ENCODE measurements at places on chromosomes 7 and 10.

GRCh38 chr10:75042292-75042974, 69.0 kb upstream of the SAMD8 start:
- DNase-seq: no peak
- H3K27ac ChIP-seq: no peak overlapping the region
- no peaks in the 10 kb centered on the region for H3K36me3 ChIP-seq
- no peak overlapping the region for H3K4me3 ChIP-seq

GRCh38 chr7:130882396-130882795, 148.4 kb upstream of the KLF14 start:
- H3K4me3 ChIP-seq: no peak overlapping the region
- H3K27me3 ChIP-seq: no peaks in the 10 kb centered on the region
- peaks cover 39% of the 10 kb centered on the region for H3K36me3 ChIP-seq
- no peak for DNase-seq

DNA sequence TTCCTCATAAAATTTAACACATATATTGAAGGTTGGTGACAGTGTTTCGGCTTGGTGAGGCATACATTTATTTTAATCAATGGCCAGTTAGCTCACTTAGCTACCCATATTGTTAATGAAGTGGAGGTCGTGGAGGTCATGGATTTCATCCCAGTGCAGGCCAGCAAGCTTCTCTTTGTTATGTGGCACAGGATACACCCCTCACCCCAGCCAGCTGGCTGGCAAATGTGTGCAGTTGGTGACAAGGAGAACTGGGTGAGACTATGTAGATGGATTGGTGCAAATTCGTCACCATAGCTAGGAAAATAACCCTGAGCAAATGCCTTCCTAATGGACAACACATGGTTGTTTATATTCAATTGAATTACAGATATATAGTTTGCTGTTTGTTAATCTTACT, 50.5 kb upstream of the FOXP2 start:
- no peak overlapping the region for H3K4me3 ChIP-seq
- H3K27me3 ChIP-seq: no peaks in the 10 kb centered on the region
- DNase-seq: no peak
- H3K27ac ChIP-seq: no peak overlapping the region
- H3K4me1 ChIP-seq: no peaks in the 10 kb centered on the region
- no peaks in the 10 kb centered on the region for H3K36me3 ChIP-seq

- no peak for DNase-seq
- H3K27me3 ChIP-seq: no peaks in the 10 kb centered on the region
- H3K27ac ChIP-seq: no peak overlapping the region
- no peaks in the 10 kb centered on the region for H3K36me3 ChIP-seq
- H3K4me1 ChIP-seq: peaks cover 18% of the 10 kb centered on the region
- no peak overlapping the region for H3K4me3 ChIP-seq
Observed at GRCh38 chr10:34904191-34904590, 89.1 kb upstream of the PARD3 start.

Measured in keratinocyte (primary cell).